ENCODE measurements at places on chromosomes 7 and 10.
A peak's percentile ranks its signal among the peaks of the same experiment; 100 is the strongest.

DNA sequence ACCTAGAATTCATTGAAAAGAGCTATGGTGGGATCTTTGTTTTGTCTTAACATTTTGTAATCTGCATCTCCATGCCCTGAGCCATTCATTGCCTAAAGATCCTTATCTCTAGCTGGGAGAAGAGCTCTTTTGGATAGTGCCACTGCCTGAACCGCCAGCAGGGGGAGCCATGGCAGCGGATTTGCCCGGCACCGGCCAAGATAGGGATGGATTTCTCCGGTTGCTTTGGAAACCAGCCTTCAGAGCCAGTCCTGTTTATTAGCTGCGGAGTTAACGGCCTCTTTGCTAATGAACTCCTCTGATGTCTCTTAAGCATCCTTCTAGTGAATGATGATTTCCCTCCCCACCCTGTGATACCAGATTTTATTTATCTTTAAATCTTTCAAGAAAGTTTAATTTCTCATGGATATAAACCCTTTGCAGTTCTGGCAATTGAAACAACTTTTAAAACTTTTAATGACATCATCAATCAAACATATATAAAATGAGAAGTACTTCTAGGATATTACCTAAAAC, 58.2 kb upstream of the LYZL2 start:
- peak; percentile 80 for DNase-seq

GRCh38 chr7:92412745-92413144, 34.5 kb upstream of the GATAD1 start:
- DNase-seq: no peak

DNA sequence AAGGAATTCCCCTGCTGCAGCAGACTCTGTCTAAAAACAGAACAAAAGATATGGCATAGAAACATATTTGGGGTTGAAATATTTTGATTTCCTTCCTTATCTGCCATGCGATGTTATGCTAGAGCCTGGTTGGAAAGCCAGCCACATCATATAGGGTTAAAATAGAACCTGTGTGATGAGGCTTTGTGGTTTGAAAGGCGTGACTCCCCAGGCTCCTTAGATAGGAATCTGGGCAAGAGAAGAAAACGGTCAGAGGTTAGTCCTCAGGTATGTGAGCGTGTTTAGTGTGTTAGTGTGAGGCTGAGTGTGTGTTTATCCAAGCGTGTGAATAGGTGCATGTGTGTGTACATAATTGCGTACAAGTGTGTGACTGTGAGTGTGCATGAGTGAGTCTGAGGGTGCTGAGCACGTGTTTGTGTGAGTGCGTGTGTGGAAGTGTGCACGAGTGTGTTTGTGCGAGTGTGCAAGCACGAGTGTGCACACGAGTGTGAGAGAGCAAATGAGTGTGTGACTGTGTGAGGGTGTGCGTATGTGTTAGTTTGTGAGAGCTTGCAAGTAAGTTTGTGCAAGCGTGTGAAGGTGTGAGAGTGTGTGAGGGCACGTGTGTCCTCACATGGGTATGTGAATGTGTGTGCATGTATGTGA, 79.9 kb downstream of the COL26A1 start:
- no peak for DNase-seq

DNA sequence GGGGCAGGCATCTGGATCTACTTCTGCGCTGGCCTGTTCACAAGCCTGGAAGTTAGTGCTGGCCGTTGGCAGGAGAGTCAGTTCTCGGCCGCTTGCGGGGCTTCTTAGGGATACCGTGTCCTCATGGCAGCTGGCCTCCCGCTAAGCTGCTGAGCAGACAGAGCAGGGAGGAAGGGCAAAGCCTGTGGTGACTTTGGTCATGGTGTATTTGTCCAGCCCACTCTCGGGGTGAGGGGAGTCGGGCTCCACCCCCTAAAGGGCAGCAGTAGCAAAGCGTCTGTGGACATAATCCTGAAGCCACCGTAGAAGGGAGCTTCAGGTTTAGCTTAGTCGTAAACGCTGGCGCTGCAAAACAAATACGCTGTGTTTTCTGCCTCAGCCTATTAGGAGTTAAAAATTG, 12.2 kb downstream of the UBE3C start:
- no peak for DNase-seq

DNA sequence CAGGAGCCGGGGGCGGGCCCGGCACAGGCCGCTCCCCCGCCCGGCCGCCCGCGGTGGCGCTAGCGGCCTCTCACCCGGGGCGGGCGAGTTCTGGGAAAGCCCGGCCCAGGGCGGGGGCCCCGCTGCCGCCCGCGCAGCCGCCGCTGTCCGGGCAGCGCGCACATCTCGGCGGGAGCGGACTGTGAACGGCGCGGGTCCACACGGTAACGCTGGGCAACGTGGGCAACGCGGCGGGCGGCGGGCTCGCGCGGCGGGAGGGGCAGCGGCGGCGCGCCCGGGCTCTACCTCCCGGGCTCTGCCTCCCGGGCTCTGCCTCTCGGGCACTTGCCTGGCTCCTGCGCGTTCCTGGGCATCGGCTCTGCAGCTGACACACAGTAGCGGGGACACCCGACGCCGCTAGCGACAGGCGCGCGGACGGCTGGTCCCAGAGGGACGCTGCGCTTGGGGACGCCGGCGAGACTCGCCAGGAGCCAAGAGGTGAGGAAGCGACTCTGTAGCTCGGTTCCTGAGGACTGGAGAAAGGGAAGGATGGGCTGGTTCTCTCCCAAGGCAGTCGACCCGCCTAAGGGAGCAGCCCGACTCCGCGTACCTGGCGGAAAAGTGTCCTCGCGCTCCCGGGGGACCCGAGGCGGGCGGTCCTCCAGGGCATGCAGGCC, at the start of gene PLCE1:
PLCE1 (plus strand) TSS at position 150 of the 656 bp plus-strand sequence. CDS start 37,116 bp downstream, outside the sequence.
- no peak for DNase-seq

- DNase-seq: no peak
These were observed 821 bp downstream of the SLC35B4 start for GRCh38 chr7:134315679-134316538.

DNA sequence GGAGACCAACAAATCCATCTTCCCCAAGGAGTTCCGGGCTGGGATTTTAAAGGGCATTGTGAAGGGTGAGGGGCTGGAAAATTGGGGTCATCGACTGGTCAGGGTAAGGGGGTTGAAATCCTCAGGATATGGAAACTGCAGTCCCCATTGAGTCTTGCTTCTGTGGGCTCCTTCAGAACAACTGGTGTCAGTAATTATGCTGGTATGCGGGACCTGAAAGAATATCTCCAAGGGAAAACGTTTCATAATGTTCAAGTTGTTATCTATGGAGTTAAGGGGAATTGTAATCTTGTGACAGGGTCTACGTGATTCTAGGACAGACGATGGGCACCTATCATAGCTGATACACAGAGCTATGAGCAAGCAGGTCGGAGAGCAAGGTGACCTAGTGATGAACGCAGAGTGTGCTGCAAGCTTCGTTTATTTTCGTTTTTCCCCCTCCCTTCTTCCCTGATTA, 494 bp upstream of the RHBDD2 start:
- no peak for DNase-seq

Measured in stimulated activated CD4-positive, alpha-beta T cell treated with anti-CD3 and anti-CD28 coated beads, Interleukin-4, amount 100 ng/mL, for 4 hours (primary cell).